ENCODE measurements at places on chromosomes 1 and 21.

DNA sequence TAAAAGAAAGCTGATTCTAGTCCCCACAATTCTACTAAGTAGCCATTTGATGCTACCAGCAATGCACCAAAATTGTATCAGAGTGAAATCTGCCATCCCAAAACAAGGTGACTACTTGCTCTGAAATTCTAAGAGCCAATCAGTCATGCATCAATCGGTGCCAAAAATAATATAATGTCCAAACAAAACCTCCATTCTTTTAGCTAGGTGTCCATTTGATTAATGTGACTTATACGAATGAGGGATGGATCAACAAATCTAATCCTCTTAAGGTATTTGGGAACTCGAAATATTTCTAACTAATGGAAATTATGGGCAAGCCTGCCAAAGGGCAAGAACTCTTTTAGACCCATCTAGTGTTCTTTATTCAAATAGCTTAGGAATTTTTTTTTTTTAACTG, 66.4 kb upstream of the NEK2 start:
- DNase-seq = no peak

GRCh38 chr1:225762444-225762843, 15.2 kb upstream of the SRP9 start:
- no peak for DNase-seq

DNA sequence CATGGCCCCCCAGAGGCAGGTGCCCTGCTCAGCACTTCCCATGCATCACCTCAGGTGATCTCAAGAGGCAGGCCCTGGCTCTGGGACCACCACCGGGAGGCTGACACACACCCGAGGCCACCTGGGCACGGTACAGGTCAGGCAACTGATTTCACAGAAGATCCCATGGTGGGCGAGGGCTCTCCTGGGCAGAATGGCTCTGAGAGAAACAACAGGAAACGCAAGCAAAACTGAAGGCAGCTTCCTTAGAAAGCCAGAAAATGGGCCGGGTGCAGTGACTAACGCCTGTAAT, 11.4 kb upstream of the SKI start:
- DNase-seq = no peak

DNA sequence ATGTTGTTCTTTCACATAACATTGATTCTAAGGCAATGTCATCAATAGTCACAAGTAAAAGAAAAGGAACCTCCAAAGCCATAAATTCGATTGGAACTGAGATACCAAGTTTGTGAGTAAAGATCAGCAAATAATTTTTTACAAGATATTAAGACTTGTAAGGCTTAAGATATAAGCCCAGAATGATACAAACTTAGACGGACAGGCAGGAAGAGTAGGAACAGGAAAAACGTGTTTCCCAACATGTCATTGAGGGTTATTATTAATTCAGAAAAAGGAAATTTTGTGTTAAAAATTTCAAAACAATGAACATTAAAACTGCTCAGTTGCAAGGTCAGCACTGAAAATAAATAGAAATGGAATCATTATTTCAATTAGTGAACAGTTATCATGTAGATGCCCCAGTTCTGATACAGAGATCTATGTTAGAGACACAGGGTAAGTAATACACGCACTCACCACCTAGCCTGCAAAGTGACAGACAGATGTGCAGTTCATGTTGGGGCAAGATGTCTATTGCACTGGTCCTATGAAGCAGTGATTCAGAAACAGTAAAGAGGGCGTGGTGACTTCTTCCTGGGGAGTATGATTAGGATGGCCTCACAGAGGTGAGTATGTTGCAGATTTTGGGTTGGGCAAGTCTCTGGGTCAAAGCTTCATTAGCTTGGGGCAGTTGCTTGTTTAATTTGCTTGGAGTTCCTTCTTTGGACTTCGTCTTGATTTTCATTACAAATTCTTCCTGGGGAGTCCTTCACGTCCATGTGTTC, 284.4 kb downstream of the SETD4 start:
- DNase-seq = no peak

- no peak for DNase-seq
These were observed 355.4 kb downstream of the KIF26B start for GRCh38 chr1:245510144-245510543.

- DNase-seq = no peak
These were observed 113.1 kb downstream of the ZNF326 start for GRCh38 chr1:90107990-90108389.

DNA sequence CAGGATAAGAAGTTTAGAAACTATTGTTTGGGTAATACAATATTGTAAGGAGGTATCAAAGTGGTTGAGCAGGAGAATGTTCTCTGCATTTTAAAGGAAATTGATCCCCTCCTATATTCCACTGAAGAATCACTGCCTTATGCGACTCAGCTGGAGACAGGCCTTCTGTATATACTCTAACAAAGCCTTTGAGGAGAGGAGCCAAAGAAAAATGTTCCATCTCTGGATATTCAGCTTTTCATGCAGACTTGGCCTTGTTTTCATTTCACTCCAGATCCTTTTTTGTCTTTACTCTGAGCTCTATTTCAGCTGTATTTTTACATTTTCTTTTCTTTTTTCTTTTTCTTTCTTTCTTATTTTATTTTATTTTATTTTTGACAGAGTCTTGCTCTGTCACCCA, 42.1 kb upstream of the S1PR1 start:
- DNase-seq = no peak

DNA sequence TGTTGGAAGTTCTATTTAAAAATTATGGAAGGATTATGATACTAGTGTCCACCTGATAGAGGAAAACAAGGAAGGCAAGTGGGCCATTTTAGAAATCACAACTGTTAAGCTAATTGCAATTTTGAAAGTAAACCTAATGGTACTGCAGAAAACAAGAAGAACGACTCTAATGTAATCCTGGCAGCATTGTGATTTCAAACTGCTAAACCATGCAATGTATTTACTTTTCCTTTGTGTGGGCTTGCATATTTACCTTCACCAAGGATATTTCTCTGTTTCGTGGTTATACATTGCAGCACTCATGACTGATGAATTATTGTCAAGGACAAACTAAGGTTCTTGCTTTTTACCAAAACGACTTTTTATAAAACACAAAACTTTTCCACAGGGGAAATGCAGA, 88.1 kb downstream of the TM2D1 start:
- DNase-seq = no peak

DNA sequence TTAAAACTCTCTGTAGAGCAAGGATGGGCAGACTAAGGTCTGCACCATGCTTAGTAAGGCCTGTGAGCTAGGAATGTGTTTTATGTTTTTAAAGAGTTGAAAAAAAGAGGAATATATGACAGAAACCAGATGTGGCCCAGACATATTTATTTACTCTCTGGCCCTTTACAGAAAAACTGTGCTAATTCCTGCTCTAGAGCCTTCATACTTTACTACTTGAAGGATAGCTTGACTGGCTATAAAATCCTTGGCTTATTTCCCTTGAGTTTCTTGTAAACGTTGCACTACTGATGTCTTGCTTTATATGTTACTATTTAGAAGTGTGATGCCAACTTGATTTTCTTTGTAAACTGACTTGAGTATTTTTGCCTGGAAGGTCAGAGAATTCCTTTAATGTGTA, 33.5 kb downstream of the CTBS start:
- no peak for DNase-seq

DNA sequence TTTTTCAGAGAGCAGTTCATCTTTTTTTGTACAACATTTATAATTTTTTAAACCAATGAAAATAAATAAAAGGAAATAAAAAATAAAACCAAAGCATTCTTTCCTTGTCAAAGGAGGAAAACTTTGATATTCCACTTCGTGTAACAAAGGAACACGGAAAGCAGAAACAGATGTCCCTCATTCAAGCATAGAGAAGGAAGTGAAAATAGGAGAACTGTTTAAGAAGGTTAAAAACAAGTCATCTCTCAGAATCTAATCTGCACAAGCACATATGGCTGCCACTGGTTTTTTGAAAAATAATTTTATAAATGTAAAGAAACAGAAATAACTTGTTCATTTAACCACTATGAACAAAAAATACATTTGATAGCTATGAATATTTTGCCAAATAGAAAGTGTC, 35.9 kb upstream of the ZNF644 start:
- no peak for DNase-seq

Data from activated naive CD4-positive, alpha-beta T cell (primary cell).